ENCODE measurements at places on chromosomes 6 and 20. TPM values are rescaled to one million over a fixed set of nuclear protein-coding genes. Genes with fewer than 3 reads are reported as not detected.

The TRERF1 gene
- 7.2 TPM for total RNA-seq

The TTBK1 gene
- total RNA-seq: under 0.01 TPM

The TOX2 gene
- total RNA-seq: 1.6 TPM

The CALHM5 gene
- total RNA-seq: 3.0 TPM

The OXT gene
- not detected for total RNA-seq

The CDH26 gene
- 0.12 TPM for total RNA-seq

The RAB23 gene
- 102 TPM for total RNA-seq

The SPATA25 gene
- 1.5 TPM for total RNA-seq

The PHACTR1 gene
- 1.4 TPM for total RNA-seq

The BPIFB1 gene
- total RNA-seq: not detected

The SIRPA gene
- 11.5 TPM for total RNA-seq

The PNPLA1 gene
- not detected for total RNA-seq

The PAX1 gene
- total RNA-seq: not detected

The RAET1G gene
- 0.44 TPM for total RNA-seq

The BIRC7 gene
- total RNA-seq: not detected

The OR2B6 gene
- total RNA-seq: not detected

The MCHR2 gene
- total RNA-seq: not detected

The ERVFRD-1 gene
- total RNA-seq: 0.12 TPM

Measured in uterine smooth muscle cell (primary cell).